Prostate gland (tissue), 2 donors: ENCODE measurements at places on chromosomes 6 and 20. TPM values are rescaled to one million over a fixed set of nuclear protein-coding genes. Genes with fewer than 3 reads are reported as not detected.

DNA sequence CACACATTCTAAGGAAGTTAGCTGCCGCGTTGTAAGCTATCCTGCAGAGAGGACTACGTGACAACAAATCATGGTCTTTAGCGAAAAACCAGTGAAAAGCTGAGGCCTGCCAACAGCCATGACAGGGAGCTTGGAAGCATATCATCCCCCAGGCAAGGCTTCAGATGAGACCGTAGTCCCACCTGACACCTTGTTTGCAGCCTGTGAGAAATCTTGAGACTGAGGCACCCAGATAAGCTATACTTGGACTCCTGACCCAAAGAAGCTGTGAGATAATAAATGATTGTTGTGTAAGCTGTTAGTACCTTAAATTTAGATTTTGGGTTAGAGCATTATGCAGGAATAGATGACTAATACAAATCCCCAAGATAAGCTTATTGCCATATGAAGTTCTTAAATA, 45.4 kb upstream of the SENP6 start:
- DNase-seq: no peak

DNA sequence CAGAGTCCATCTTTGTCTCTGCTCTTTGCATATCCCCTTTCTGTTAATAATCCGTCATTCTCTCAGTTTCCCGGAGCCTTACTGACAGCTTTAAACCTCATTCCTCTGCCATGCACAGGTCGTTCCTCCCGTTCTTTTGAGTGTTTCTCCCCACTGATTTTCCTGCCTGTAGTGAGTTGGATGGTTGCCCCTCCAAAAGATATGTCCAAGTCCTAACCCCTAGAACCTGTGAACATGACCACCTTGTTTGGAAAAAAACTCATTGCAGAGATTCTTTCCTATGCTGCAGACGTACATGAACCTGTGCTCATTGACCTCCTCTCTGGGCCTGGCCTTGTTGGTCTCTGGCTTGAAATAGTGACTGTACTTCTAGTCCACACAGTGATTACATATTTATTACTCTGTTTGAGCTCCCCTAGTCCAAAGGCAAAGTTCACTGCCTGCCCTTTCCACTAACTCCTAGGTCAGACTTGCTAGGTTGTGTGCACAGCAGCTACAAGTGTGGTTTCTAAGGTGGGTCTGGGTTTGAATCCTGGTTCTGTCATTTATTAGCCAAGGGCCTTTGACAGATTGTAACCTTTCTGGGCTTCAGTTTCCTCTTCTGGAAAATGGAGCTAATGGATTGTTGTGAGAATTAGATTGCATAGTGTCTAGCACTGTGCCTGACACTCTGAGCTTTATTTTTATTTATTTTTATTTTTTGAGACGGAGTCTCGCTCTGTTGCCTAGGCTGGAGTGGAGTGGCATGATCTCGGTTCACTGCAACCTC, 29.3 kb downstream of the PPARD start:
- no peak for DNase-seq

- DNase-seq: no peak
Measured at GRCh38 chr20:63498960-63499337, at the start of gene EEF1A2. Gene EEF1A2, minus strand, starts transcription at chr20:63499083. Its CDS starts 1,320 bp downstream, at chr20:63497763.

- DNase-seq: no peak
Measured at GRCh38 chr6:105803442-105803841, 282.7 kb upstream of the PRDM1 start.

DNA sequence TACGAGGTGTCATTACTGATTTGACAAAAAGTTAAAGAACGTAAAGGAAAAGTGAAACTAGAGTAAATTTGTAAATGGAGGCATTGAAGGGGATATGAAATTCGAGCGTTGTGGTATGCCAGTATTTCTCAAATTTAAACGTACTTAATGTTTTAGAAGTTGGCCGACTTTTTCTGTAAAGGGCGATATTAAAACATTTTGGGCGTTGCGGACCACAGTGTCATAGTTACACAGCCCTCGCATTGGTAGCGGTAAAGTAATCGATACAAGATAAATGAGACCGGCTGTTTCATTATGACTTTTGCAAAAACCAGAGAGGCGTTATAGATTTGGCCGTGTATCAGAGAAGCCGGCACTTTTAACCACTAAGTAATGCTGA, 39.6 kb downstream of the OR2B2 start:
- DNase-seq: no peak

DNA sequence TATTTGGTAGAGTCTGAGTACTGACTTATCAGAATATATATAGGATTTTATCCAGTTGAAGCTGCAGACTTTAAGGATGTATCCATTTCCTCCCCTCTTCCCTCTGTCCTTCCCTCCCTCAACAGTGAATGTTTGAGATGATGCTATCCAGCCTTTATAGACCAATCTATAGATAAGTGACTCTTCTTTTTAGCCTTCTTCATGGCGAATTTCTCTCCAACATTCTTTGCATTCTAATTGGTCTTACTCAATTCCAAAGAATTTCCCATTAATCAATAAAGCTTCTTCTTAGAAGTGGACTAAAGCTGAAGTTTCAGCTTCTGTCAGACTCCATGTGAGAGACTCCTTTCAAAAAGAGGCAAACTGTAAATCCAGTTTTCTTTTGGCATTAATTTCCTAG, 99.3 kb downstream of the AIG1 start:
- DNase-seq: no peak

JAG1 gene
- total RNA-seq: 46.5 TPM

DNA sequence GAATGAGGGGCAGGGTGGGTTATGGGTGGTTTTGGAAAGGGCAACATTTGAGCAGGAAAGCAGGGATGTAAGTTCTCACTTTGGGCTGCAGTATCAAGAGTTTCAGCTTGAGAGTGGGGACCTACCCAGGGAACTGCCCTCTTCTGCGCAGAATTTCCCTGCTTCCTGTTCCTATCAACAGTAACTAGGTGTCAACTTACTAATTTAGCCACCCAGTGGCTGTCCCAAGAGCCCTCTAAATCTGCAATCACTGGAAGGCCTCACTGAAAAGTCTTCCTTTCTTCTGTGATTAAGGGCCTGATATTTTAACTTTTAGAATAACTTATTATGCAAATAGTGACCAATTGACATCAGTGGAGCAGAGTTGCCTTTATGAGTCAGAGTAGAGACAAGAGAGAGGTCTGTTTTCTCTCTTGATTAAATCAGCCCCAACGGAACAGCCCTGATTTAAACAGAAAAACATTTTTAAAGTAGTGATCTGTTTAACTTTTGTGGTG, 118.2 kb upstream of the RIPOR2 start:
- DNase-seq: no peak

DNA sequence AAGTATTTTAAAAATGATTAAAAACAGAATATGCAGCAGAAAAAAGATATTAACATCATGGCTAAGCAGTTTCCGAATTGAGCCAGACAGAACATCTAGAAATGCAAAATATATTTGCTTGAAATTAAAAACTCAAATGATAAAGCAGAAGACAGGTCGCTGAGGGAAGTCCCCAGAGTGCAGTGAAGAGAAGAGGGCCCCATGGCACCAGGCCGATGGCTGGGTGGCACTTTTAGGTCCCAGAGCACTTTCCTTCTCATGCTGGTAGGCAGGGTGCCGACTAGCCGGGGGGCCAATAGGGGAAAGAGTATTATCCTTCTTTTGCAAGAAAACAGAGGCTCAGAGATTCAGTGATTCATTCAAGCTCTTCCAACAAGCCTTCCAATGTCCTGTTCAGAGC, 58.9 kb downstream of the MYH7B start:
- no peak for DNase-seq
